ENCODE measurements at places on chromosomes 7 and 10. TPM values are rescaled to one million over a fixed set of nuclear protein-coding genes. Genes with fewer than 3 reads are reported as not detected.

The NOS3 gene
- total RNA-seq, result 0.50 TPM

The UCN3 gene
- total RNA-seq, result not detected

The ENTPD7 gene
- total RNA-seq, result 28.9 TPM

The HOXA10 gene
- total RNA-seq, result 0.17 TPM

The ASB10 gene
- not detected for total RNA-seq

The ASZ1 gene
- not detected for total RNA-seq

The SLC16A12 gene
- total RNA-seq, result under 0.01 TPM

The RAB18 gene
- total RNA-seq, result 36.0 TPM

The NRG3 gene
- total RNA-seq, result not detected

The NCF1 gene
- under 0.01 TPM for total RNA-seq

The LIPJ gene
- 0.26 TPM for total RNA-seq

The CYP2C18 gene
- total RNA-seq, result not detected

The KIAA1549 gene
- 0.77 TPM for total RNA-seq

The FEZF1 gene
- total RNA-seq, result not detected

The PAX4 gene
- not detected for total RNA-seq

The HOXA2 gene
- total RNA-seq, result 1.0 TPM

The FAM25A gene
- not detected for total RNA-seq

The SH2B2 gene
- total RNA-seq, result 2.0 TPM

The ZC3HAV1L gene
- total RNA-seq, result 8.5 TPM

The POT1 gene
- total RNA-seq, result 49.5 TPM

The RAB19 gene
- total RNA-seq, result not detected

The PAPOLB gene
- under 0.01 TPM for total RNA-seq

The ANKRD1 gene
- total RNA-seq, result under 0.01 TPM

The NFE2L3 gene
- 5.4 TPM for total RNA-seq
